ENCODE measurements at places on chromosomes 12 and 14. TPM values are rescaled to one million over a fixed set of nuclear protein-coding genes. Genes with fewer than 3 reads are reported as not detected.

The REC8 gene
- 1.2 TPM for total RNA-seq

The RND1 gene
- total RNA-seq: 0.59 TPM

The ESR2 gene
- total RNA-seq: under 0.01 TPM

The CLECL1 gene
- not detected for total RNA-seq

The SPTB gene
- total RNA-seq: 0.05 TPM

The TCL1A gene
- not detected for total RNA-seq

The C12orf43 gene
- total RNA-seq: 14.6 TPM
